Amygdala (tissue), 56 donors: ENCODE measurements at places on chromosomes 7 and 10.

GRCh38 chr10:8057636-8058273 is 3.3 kb downstream of the GATA3 start:
- no peak for DNase-seq

GRCh38 chr10:30398788-30399187 is 35.2 kb upstream of the MAP3K8 start:
- DNase-seq, result no peak

DNA sequence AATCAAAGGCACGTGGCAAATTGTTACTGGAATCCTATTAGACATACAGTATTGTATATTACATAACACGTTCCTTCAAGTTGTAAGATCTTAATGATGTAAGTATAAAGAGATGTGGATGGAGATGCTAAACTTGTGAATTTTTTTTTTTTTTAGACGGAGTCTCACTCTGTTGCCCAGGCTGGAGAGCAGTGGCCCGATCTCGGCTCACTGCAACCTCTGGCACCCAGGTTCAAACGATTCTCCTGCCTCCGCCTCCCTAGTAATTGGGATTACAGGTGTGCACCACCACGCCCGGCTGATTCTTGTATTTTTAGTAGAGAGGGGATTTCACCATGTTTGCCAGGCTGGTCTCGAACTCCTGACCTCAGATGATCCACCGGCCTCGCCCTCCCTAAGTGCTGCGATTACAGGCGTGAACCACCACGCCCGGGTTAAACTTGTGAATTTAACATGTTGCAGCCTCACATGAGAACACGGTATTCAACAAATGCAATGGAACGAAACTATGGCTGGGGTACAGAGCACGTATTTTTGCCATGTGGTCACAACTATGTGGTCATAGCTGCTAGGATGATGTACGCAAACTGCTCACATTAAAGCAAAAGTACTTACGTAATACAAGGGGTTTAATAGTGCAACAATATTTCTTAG is 818 bp upstream of the SUPV3L1 start:
- DNase-seq, result no peak

DNA sequence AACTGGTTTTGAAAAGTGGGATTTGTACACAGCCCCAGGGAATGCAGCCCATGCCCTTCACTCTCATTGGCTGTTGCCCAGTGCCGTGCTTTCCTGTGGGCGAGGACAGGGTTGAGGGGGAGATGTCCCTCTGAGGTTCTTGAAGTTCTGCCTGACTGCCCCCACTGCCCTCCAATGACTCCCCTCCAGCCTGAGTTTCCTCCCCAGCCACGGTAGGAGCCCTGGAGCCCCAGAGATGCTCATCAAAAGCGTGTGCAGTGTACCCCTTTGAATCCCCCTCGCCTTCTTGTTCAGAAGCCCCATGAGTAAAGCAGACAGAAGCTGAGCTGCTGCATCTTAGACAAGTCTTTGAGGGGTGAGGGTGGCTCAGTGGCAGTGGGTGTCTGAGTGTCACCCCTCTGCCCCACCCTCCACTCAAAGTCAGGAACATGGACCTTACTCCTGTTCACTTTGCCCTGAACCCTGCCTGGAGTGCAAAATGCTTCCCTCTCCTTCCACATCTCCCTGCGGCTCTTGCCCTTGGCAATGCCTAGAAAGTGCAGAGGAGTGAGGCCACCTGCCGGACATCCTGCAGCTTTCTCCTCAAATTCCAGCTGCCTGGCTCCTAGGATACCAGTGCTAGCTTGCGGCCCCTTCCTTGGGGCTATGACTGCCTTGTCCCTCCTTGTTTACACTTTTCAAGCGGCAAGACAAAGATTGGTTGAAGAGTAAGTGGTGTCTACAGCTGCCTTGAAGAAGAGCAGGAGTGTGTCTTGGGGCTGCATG is 19.9 kb downstream of the FAM241B start:
- DNase-seq, result no peak

DNA sequence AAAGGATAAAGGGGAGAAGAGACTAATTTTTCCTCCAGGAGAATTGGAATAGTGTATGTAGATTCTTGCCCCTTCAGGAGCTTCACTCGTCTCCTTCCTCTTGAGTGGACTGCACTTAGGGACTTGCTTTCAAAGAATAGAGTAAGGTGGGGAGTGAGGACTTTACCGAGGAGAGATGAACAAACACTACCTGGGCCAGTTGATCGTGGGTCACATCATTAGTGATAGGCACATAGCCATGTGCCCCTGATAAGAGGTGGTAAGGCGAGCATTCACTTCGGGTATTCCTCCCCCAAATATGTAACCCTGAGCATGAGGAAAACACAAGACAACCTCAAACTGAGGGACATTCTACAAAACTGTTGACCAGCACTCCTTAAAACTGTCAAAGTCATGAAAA is 14.6 kb upstream of the KIFBP start:
- DNase-seq, result no peak

DNA sequence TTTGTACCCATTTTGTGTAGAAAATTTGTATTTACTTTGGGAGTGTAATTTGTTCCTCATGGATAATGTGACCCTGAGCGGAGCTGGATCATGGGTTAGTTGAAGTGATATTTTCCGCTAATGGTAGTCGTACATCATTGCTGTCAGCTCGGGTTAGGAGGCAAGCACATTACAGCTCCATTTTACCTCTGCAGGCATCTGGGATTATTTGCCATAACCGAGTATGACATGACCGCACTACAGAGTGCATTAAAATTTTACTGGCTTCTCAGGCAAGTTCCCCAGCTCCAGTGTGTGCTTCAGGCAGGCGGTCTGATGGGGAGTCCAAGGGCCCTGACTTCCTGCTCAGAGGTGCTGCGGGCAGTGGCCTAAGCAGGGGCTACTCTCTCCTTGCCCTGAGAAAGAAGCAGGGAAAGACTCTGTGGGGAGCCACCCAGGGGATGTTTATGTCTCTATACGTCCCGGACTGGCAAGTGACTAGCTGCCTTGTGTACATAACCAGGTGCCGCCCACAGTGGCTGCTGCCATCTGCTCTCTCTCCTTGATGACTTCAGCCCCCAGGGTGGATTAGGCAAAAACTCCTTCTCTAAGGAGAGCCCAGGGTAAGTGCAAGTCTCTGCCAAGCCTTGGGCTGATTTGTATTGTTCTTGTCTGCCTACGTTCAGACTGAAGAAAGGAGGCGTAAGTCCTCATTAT is 685.3 kb upstream of the GALNT17 start:
- DNase-seq, result no peak

DNA sequence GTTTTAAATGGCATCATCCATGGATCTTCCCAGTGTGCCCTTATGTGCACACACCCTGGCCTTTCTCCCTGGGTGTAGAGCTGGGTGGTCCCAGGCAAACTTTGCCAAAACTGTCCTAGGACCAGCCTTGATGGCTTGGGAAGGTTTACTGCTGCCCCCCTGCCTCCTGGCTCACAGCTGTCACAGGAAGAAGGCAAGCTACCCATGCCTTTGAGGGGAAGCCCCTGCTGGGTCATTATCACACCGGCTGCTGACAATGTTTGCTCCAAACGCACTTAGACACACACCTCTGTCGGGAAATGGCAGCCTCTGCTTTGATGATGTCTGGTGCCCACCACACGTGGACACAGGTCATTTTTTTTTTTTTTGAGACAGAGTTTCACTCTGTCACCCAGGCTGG is 25.2 kb upstream of the FIGNL1 start:
- DNase-seq, result no peak

- no peak for DNase-seq
Measured at GRCh38 chr10:96690755-96691730, 29.3 kb downstream of the PIK3AP1 start.

- DNase-seq, result no peak
Measured at GRCh38 chr10:124665980-124666379, 78.2 kb downstream of the FAM53B start.

GRCh38 chr10:52220947-52221346 is 93.1 kb upstream of the DKK1 start:
- no peak for DNase-seq

- DNase-seq, result no peak
Measured at GRCh38 chr7:24700521-24701260, 56.6 kb downstream of the GSDME start.

- DNase-seq, result no peak
Measured at GRCh38 chr10:104501864-104502579, 139.1 kb upstream of the SORCS3 start.

DNA sequence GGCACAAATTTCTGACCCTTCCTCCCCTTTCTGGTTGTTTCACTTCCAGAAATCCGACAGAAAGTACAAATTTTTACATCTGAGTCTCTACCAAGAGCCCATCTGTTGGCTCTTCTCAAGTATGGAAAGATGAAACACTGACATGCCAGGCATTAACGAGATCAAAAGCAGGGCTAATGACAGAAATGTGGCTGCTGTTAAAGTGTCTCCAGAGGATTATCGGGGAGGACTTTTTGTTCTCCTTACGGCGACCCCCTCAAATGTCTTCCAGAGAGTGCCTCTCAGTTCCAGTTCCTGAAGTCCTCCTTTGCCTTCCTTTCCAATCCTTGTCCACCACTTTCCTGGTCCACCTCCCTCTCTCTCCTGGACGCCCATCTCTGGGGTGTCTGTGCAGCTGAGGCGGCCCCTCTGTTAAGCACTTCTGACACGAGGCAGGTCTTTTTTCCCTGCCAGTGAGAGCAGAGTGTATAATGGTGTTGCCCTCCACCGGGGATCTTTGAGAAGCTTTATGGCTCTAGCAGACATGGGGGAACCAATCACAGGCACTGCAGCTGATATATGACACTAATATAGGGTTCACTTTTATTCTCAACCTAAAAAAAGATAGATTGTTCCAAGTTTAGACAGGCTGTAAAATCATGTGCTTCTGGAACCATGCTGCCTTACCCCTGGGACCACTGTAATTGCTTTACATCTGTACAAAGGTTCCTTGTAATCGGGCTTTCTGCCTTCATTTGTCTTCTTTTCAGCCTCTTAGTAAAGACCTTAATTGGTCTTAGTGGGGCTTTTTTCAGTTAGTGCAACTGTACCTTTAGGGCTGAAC is 757.1 kb downstream of the AUTS2 start:
- DNase-seq, result no peak
